ENCODE measurements at places on chromosomes 5 and 9. TPM values are rescaled to one million over a fixed set of nuclear protein-coding genes. Genes with fewer than 3 reads are reported as not detected.

ARID3C gene
- 0.30 TPM for total RNA-seq

TMEM215 gene
- total RNA-seq = 18.6 TPM

TERT gene
- total RNA-seq = not detected

RASEF gene
- total RNA-seq = 0.39 TPM

CCNI2 gene
- not detected for total RNA-seq

CORO2A gene
- 1.9 TPM for total RNA-seq

SLC4A9 gene
- not detected for total RNA-seq

MYOZ3 gene
- 4.8 TPM for total RNA-seq

INVS gene
- 42.6 TPM for total RNA-seq

BTNL3 gene
- not detected for total RNA-seq

DNA sequence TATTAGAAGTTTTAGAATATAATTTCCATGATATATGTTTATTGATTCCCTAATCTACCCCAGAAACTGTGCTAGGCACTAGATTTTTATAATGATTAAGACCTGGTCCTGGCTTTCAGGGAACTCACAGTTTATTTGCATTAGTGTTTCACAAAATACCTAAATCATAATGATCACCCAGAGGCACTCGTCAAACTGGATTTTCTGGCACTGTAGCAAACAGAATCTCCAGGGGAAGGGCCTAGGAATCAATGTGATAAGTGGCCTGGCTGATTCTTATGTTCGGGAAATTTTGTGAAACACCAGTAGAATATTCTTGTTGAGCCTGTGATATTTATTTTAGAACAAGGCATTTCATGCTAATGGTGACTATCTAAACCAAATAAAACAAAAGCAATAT lies 37.4 kb upstream of the SRP19 start:
- no peaks in the 10 kb centered on the region for H3K27me3 ChIP-seq
- no peak overlapping the region for H3K4me3 ChIP-seq
- no peaks in the 10 kb centered on the region for H3K4me1 ChIP-seq
- no peak for DNase-seq
- no peak overlapping the region for H3K27ac ChIP-seq

- DNase-seq = no peak
- H3K27ac ChIP-seq = no peak overlapping the region
- no peaks in the 10 kb centered on the region for H3K27me3 ChIP-seq
- no peaks in the 10 kb centered on the region for H3K4me1 ChIP-seq
- no peaks in the 10 kb centered on the region for H3K36me3 ChIP-seq
Measured at GRCh38 chr5:43497311-43498104, 13.8 kb upstream of the TMEM267 start.

DNA sequence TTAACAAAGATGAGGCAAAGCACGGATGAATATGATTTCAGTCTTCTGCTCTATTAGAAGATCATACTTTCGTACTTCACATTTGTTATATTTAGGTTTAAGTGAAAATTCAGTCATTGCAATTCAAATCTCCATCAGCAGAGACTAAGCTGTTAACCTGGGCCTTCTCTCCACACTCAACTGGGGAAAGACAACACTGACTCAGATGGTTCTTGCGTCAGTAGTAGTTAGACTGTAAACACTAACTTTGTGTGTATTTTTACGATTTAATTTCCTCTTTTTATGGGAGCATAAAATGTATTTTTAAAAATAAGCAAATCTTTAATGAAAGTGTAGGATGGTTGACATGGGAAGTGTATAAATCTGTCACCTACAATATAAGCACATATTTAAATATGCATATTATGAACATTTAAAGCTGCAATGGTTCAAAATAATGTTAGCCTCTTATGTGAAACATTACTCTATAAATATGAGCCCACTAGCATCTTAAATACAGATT lies 42.7 kb upstream of the ZNF608 start:
- no peak for DNase-seq
- H3K4me3 ChIP-seq = no peak overlapping the region
- H3K36me3 ChIP-seq = no peaks in the 10 kb centered on the region

- H3K27ac ChIP-seq = no peak overlapping the region
- H3K4me1 ChIP-seq = peaks cover 42% of the 10 kb centered on the region
- H3K36me3 ChIP-seq = no peaks in the 10 kb centered on the region
- no peak for DNase-seq
- H3K4me3 ChIP-seq = no peak overlapping the region
Measured at GRCh38 chr9:88773126-88773525, 218.1 kb upstream of the S1PR3 start.

- no peak overlapping the region for H3K27ac ChIP-seq
- no peak for DNase-seq
- no peak overlapping the region for H3K4me3 ChIP-seq
- no peaks in the 10 kb centered on the region for H3K4me1 ChIP-seq
- no peaks in the 10 kb centered on the region for H3K27me3 ChIP-seq
- H3K36me3 ChIP-seq = no peaks in the 10 kb centered on the region
Measured at GRCh38 chr5:82362636-82363035, 84.5 kb upstream of the RPS23 start.

GRCh38 chr5:136689552-136689951 lies 324.2 kb upstream of the TRPC7 start:
- H3K4me3 ChIP-seq = no peak overlapping the region
- no peak overlapping the region for H3K27ac ChIP-seq
- no peaks in the 10 kb centered on the region for H3K4me1 ChIP-seq
- no peaks in the 10 kb centered on the region for H3K27me3 ChIP-seq
- no peaks in the 10 kb centered on the region for H3K36me3 ChIP-seq
- no peak for DNase-seq

GRCh38 chr9:90458485-90458884 lies 184.1 kb downstream of the DIRAS2 start:
- no peak overlapping the region for H3K4me3 ChIP-seq
- no peaks in the 10 kb centered on the region for H3K36me3 ChIP-seq
- H3K4me1 ChIP-seq = no peaks in the 10 kb centered on the region
- H3K27me3 ChIP-seq = no peaks in the 10 kb centered on the region
- no peak overlapping the region for H3K27ac ChIP-seq

DNA sequence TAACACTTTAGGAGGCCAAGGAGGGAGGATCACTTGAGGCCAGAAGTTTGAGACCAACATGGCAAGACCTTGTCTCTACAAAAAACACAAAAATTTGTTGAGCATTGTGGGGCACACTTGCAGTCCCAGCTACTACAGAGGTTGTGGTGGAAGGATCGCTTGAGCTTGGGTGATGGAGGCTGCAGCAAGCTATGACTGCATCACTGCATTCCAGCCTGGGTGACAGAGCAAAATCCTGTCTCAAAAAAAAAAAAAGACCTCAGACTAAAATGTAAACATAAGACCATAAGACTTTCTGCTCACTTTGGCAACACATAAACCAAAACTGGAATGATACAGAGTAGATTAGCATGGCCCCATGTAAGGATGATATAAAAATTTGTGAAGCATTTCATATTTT lies 24.6 kb upstream of the NANS start:
- H3K27ac ChIP-seq = no peak overlapping the region
- DNase-seq = no peak
- H3K4me1 ChIP-seq = peaks cover 6% of the 10 kb centered on the region
- H3K27me3 ChIP-seq = no peaks in the 10 kb centered on the region

- no peaks in the 10 kb centered on the region for H3K27me3 ChIP-seq
- H3K4me1 ChIP-seq = no peaks in the 10 kb centered on the region
- no peak for DNase-seq
- no peak overlapping the region for H3K27ac ChIP-seq
Measured at GRCh38 chr9:80305136-80305535, 733.4 kb downstream of the TLE4 start.

- H3K27ac ChIP-seq = no peak overlapping the region
- H3K4me3 ChIP-seq = no peak overlapping the region
- peaks cover 18% of the 10 kb centered on the region for H3K4me1 ChIP-seq
- no peaks in the 10 kb centered on the region for H3K27me3 ChIP-seq
Measured at GRCh38 chr5:55714339-55714738, 2.2 kb upstream of the SLC38A9 start.

GRCh38 chr9:106797299-106797698 lies 65.7 kb upstream of the ZNF462 start:
- H3K4me3 ChIP-seq = no peak overlapping the region
- H3K36me3 ChIP-seq = no peaks in the 10 kb centered on the region
- peaks cover 6% of the 10 kb centered on the region for H3K4me1 ChIP-seq
- H3K27me3 ChIP-seq = no peaks in the 10 kb centered on the region

DNA sequence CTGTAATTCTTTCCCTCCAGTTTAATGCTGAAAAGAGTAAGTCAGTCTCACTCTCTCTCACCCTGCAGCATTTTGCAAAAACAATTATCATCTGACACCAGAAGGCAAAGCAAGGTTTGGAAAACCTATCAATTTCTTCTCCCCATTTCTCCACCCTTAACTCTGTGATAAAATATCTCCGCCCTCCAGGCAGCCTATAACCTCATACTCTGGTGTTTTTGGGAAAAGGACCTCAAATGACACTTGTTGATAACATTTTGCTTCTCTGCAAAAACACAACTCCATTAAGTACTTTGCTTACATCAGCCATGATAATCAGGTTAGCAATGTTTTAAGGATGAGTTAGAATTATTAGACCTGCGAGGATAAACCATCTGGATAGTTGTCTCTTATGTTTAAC lies 2.3 kb downstream of the ANKH start:
- H3K36me3 ChIP-seq = no peaks in the 10 kb centered on the region
- H3K27me3 ChIP-seq = no peaks in the 10 kb centered on the region
- H3K4me3 ChIP-seq = no peak overlapping the region
- no peak overlapping the region for H3K27ac ChIP-seq
- peaks cover 11% of the 10 kb centered on the region for H3K4me1 ChIP-seq
- DNase-seq = no peak

GRCh38 chr9:76373173-76373783 lies 20.9 kb downstream of the RFK start:
- H3K27ac ChIP-seq = no peak overlapping the region
- H3K36me3 ChIP-seq = no peaks in the 10 kb centered on the region
- no peak overlapping the region for H3K4me3 ChIP-seq

DNA sequence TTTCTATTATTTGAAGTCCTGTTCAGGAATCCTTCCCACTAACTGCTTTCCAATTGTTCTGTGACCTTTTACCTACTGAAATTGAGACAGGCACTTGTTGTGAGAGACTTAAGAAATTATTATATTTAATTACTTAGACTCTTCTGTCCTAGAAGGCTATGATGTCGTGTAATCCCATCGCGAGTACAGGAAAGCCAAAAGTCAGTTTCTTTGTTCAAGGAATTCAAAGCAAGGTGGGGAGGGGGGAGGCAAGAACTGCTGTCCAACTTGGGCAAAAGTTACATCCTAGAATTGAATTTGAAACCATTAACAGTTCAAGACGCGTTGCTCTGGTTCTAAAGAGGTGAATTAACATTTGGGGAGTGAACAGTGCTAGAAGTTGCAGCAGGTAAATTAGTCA lies 17.9 kb downstream of the NDUFA8 start:
- no peak overlapping the region for H3K27ac ChIP-seq
- DNase-seq = no peak
- H3K4me1 ChIP-seq = no peaks in the 10 kb centered on the region

- H3K36me3 ChIP-seq = no peaks in the 10 kb centered on the region
- no peak overlapping the region for H3K4me3 ChIP-seq
- peaks cover 11% of the 10 kb centered on the region for H3K4me1 ChIP-seq
- no peak for DNase-seq
Measured at GRCh38 chr5:123358751-123359150, 64.5 kb downstream of the CEP120 start.

- no peaks in the 10 kb centered on the region for H3K4me1 ChIP-seq
- H3K27ac ChIP-seq = no peak overlapping the region
- no peak overlapping the region for H3K4me3 ChIP-seq
- no peaks in the 10 kb centered on the region for H3K27me3 ChIP-seq
- DNase-seq = no peak
- no peaks in the 10 kb centered on the region for H3K36me3 ChIP-seq
Measured at GRCh38 chr5:179152941-179153340, 92.8 kb downstream of the ZNF354C start.

DNA sequence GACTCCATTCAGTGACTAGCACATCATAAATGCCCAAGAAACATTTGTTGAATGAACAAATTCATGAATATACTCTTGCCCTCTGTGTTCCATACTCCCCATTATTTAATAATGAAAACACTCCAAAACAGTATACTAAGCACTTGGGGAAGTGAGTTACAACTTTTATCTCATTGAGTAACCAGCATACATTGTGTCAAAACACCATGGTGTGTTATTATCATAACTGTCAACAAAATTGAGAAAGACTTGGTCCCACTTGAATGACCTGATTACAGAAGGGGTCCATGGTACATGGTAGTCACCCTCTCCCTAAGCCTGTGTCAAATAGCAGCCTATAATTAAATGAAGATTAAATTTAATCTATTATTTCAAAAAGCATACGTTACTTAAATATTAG lies 16.2 kb downstream of the ANKH start:
- no peak overlapping the region for H3K27ac ChIP-seq
- no peaks in the 10 kb centered on the region for H3K27me3 ChIP-seq
- H3K4me3 ChIP-seq = no peak overlapping the region
- H3K4me1 ChIP-seq = no peaks in the 10 kb centered on the region

- H3K4me3 ChIP-seq = no peak overlapping the region
- DNase-seq = no peak
- no peaks in the 10 kb centered on the region for H3K27me3 ChIP-seq
- no peaks in the 10 kb centered on the region for H3K4me1 ChIP-seq
- no peak overlapping the region for H3K27ac ChIP-seq
Measured at GRCh38 chr9:23769307-23769935, 56.6 kb downstream of the ELAVL2 start.

DNA sequence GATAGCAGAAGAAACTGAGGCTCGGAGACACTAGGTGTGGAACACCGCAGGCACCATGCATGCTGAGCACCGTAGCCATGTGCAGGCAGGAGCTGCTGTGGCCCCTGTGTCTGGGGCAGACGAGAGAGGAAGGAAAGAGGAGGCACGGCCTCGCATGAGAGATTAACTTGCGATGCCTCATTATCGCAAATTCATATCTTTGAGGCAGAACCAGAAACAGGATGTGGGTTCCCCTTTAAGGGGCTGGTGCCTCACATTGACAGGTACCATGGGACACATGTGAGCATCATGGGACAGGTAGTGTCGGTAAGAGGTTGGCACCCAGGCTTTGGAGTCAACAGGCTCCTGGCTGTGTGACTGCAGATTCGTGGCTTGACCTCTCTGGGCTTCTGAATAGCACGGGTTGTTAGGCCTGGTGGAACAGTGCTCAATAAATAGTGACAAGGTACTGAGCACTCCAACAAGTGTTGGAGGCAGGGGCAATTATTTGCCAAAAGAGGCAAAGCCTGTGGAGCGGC lies 40.8 kb downstream of the NAIF1 start:
- H3K4me1 ChIP-seq = no peaks in the 10 kb centered on the region
- no peak overlapping the region for H3K27ac ChIP-seq
- H3K27me3 ChIP-seq = no peaks in the 10 kb centered on the region
- peak; percentile 8 for DNase-seq

GRCh38 chr9:129482521-129483414 lies 138.1 kb downstream of the C9orf50 start:
- H3K4me3 ChIP-seq = peak overlapping the region; percentile 63
- no peaks in the 10 kb centered on the region for H3K27me3 ChIP-seq
- H3K4me1 ChIP-seq = peaks cover 94% of the 10 kb centered on the region
- H3K36me3 ChIP-seq = no peaks in the 10 kb centered on the region
- peak overlapping the region; percentile 94 for H3K27ac ChIP-seq

GRCh38 chr9:99513441-99514112 lies 291.5 kb downstream of the SEC61B start:
- no peak overlapping the region for H3K27ac ChIP-seq
- DNase-seq = no peak
- H3K4me1 ChIP-seq = no peaks in the 10 kb centered on the region

GRCh38 chr9:117777823-117778222 lies 73.6 kb downstream of the TLR4 start:
- H3K4me3 ChIP-seq = no peak overlapping the region
- H3K4me1 ChIP-seq = peaks cover 18% of the 10 kb centered on the region
- H3K27ac ChIP-seq = no peak overlapping the region
- no peak for DNase-seq
- no peaks in the 10 kb centered on the region for H3K27me3 ChIP-seq

GRCh38 chr5:172923539-172923938 lies 35.7 kb upstream of the RPL26L1 start:
- no peaks in the 10 kb centered on the region for H3K27me3 ChIP-seq
- no peaks in the 10 kb centered on the region for H3K4me1 ChIP-seq
- DNase-seq = no peak
- no peak overlapping the region for H3K4me3 ChIP-seq
- H3K27ac ChIP-seq = no peak overlapping the region
- peaks cover 93% of the 10 kb centered on the region for H3K36me3 ChIP-seq

All from tibial nerve (tissue), 4 donors.